ENCODE measurements at places on chromosomes 4 and X.

- no peaks in the 10 kb centered on the region for H3K36me3 ChIP-seq
- H3K27ac ChIP-seq, result no peak overlapping the region
- H3K4me1 ChIP-seq, result no peaks in the 10 kb centered on the region
Measured at GRCh38 chr4:136113921-136114320, 1418.4 kb downstream of the PCDH18 start.

DNA sequence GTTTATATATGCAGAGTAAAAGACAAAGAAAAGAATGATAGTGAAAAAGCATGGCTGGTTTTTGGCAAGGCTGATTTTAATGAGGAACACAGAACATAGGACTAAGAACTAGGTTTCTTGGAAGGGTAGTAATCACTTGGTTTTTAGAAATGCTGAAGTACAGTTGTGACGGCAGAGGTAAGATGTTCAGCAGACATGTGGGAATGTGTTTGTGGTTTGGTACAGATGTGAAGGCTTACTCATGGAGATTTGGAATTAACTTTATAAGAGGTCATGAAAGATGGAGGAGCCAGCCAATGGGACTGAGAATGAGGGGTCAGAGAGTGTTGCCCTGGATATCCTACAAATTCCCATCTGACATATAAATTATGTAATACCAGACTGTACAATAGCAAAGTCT lies 243.6 kb downstream of the NPFFR2 start:
- no peaks in the 10 kb centered on the region for H3K4me1 ChIP-seq
- no peak overlapping the region for H3K27ac ChIP-seq
- no peaks in the 10 kb centered on the region for H3K36me3 ChIP-seq
- DNase-seq, result peak; percentile 0
- H3K27me3 ChIP-seq, result no peaks in the 10 kb centered on the region
- no peak overlapping the region for H3K4me3 ChIP-seq

GRCh38 chr4:145698507-145698906 lies 18.6 kb downstream of the C4orf51 start:
- no peak for DNase-seq
- H3K4me3 ChIP-seq, result no peak overlapping the region
- H3K27ac ChIP-seq, result no peak overlapping the region
- H3K27me3 ChIP-seq, result no peaks in the 10 kb centered on the region

- H3K4me1 ChIP-seq, result peaks cover 26% of the 10 kb centered on the region
- H3K36me3 ChIP-seq, result peaks cover 12% of the 10 kb centered on the region
Measured at GRCh38 chr4:168666531-168666930, 169.7 kb downstream of the PALLD start.

DNA sequence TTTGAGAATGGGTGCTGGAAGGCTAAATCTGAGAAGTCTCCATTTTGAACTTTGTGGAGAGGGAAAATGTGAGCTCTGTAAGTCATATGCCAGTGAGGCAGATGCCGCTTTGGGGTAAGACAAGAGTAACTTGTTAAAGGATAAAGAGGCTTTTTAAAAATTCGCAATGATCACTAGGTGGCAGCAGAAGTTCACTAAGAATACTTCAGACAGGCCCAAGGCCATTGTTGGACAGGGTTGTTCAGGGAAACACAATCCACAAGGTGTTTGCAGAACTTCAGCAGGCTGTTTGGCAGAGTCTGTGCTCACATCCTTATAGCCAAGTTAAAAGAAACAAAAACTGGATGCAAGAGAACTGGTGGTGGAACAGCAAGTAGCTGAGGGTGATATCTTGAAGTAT lies 13.7 kb upstream of the PIGA start:
- H3K4me1 ChIP-seq, result no peaks in the 10 kb centered on the region
- no peak overlapping the region for H3K27ac ChIP-seq
- H3K4me3 ChIP-seq, result no peak overlapping the region

GRCh38 chrX:101415180-101416145 lies 7.4 kb downstream of the HNRNPH2 start:
- H3K4me3 ChIP-seq, result no peak overlapping the region
- H3K36me3 ChIP-seq, result no peaks in the 10 kb centered on the region
- peaks cover 5% of the 10 kb centered on the region for H3K4me1 ChIP-seq
- peak overlapping the region; percentile 77 for H3K27ac ChIP-seq

DNA sequence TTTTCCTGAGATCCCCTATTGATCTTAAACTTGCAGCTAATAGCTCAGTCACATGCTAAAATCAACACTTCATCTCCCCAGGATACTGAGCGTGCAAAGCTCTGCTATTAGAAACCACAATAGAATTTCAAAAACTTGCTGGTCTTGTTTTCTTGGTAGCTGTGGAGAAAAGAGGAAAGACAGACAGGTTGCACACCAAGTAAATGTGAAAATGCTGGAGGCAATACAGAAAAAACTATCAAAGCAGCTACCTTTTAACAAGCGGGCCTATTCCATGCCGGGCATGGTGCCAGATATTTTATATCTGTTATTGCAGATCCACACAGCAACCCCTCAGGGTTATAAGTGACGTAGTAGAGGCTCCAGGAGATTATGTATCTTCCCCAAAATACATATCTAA lies 171.9 kb downstream of the DCTD start:
- H3K27me3 ChIP-seq, result no peaks in the 10 kb centered on the region
- H3K4me1 ChIP-seq, result no peaks in the 10 kb centered on the region
- no peaks in the 10 kb centered on the region for H3K36me3 ChIP-seq
- H3K4me3 ChIP-seq, result no peak overlapping the region
- H3K27ac ChIP-seq, result no peak overlapping the region
- DNase-seq, result no peak

GRCh38 chr4:177451108-177451500 lies 8.9 kb upstream of the AGA start:
- no peak overlapping the region for H3K4me3 ChIP-seq

DNA sequence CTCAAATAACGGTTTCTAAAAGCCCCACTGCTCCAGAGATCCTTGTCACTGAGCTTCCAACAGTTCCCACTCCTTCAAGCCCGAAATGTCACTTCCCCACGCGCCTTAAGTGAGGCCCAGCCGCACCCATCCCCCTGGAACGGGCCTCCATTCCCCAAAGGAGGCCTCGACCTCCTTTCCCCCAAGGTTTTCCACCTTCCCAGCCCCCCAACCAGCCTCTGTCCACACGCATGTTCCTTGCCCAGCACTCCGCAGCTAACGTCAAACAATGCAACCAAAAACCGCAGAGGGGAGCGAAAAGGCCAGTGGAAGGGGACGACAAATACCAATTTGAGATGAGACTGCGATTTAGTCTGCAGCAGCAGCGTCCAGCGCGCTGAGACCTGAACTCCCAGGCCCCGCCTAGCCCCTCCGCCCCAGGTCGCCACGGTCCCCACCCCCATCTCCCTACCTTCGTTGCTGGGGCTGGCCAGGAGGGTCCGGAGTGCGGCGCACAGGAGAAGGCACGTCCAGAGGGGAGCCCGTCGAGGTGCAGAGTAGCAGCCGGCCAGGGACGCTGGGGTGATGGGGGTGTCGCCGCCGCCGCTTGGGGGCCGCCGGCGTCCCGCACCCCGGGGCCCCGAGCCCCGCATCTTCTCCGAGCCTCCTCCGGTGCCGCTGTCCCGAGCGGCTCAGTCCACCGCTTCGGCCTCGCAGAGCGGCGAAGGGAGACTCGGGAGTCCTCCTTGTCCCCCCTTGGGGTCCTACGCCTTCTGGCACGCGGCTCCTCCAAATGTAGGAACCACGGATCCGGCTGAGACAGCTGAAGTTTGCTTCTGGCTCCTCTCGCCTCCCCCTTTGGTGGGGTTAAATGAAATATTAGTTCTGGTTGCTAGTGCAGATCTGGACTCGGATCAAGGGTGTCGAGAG lies 924 bp downstream of the EPHA5 start:
- peak overlapping the region; percentile 37 for H3K4me3 ChIP-seq
- peaks cover 82% of the 10 kb centered on the region for H3K27me3 ChIP-seq
- H3K4me1 ChIP-seq, result peaks cover 4% of the 10 kb centered on the region
- H3K36me3 ChIP-seq, result no peaks in the 10 kb centered on the region
- H3K27ac ChIP-seq, result no peak overlapping the region

GRCh38 chr4:184306949-184307348 lies 89.3 kb upstream of the ENPP6 start:
- no peaks in the 10 kb centered on the region for H3K4me1 ChIP-seq
- H3K36me3 ChIP-seq, result no peaks in the 10 kb centered on the region
- no peak overlapping the region for H3K27ac ChIP-seq
- H3K27me3 ChIP-seq, result no peaks in the 10 kb centered on the region
- no peak overlapping the region for H3K4me3 ChIP-seq

GRCh38 chr4:38287101-38287851 lies 327.1 kb downstream of the PTTG2 start:
- no peaks in the 10 kb centered on the region for H3K4me1 ChIP-seq
- no peak overlapping the region for H3K4me3 ChIP-seq
- H3K36me3 ChIP-seq, result no peaks in the 10 kb centered on the region
- H3K27me3 ChIP-seq, result no peaks in the 10 kb centered on the region
- DNase-seq, result no peak
- H3K27ac ChIP-seq, result no peak overlapping the region

DNA sequence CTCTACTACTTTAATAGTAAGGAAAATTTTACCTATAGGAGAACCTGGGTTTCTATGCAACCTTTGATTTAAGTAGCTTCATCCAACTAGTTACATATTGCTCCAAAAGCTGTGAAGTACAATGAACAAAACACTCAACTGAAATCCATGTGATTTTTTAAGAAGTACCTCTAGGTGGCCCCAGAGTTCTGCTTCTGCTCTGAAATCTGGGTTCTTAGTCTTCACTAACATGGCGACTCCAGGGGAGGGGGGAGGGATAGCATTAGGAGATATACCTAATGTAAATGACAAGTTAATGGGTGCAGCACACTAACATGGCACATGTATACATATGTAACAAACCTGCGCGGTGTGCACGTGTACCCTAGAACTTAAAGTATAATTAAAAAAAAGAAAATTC lies 73.4 kb upstream of the MAGEB2 start:
- H3K27ac ChIP-seq, result no peak overlapping the region
- no peaks in the 10 kb centered on the region for H3K36me3 ChIP-seq
- H3K27me3 ChIP-seq, result no peaks in the 10 kb centered on the region
- no peaks in the 10 kb centered on the region for H3K4me1 ChIP-seq
- DNase-seq, result peak; percentile 81
- no peak overlapping the region for H3K4me3 ChIP-seq

DNA sequence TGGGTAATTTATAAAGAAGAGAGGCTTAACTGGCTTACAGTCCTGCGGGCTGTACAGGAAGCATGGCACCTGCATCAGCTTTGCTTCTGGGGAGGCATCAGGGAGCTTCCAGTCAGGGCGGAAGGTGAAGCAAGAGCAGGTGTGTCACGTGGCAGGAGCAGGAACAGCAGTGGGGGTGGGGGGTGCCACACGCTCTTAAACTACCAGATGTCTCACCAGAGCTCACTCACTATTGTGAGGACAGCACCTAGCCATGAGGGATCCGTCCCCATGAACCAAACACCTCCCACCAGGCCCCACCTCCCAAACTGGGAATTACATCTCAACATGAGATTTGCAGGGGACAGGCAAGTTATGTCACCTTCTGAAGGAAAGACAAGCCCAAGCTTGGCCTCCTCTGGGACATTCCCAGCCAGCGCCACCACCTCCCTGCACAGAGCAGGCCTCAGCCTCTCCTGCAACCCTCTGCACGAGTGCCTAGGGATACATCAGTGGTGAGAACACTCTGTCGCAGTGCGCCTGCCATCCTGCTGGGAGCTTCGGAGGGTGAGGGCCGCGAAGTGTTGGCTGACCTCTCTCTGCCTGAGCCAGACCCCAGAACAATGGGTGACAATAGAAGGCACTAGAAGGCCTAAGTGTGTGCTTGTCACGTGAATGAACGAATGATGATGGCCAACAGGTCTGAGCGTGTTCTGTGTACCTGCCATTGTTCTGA lies 244.3 kb downstream of the EVC2 start:
- no peaks in the 10 kb centered on the region for H3K4me1 ChIP-seq
- H3K27me3 ChIP-seq, result no peaks in the 10 kb centered on the region
- no peak overlapping the region for H3K27ac ChIP-seq
- H3K4me3 ChIP-seq, result no peak overlapping the region
- H3K36me3 ChIP-seq, result no peaks in the 10 kb centered on the region

- peaks cover 29% of the 10 kb centered on the region for H3K4me1 ChIP-seq
- peak; percentile 38 for DNase-seq
- no peak overlapping the region for H3K4me3 ChIP-seq
Measured at GRCh38 chr4:78332976-78333375, 218.6 kb upstream of the ANXA3 start.

- no peak overlapping the region for H3K27ac ChIP-seq
- no peak for DNase-seq
- no peaks in the 10 kb centered on the region for H3K27me3 ChIP-seq
- peaks cover 9% of the 10 kb centered on the region for H3K4me1 ChIP-seq
Measured at GRCh38 chr4:147794314-147794680, 62.4 kb downstream of the ARHGAP10 start.

DNA sequence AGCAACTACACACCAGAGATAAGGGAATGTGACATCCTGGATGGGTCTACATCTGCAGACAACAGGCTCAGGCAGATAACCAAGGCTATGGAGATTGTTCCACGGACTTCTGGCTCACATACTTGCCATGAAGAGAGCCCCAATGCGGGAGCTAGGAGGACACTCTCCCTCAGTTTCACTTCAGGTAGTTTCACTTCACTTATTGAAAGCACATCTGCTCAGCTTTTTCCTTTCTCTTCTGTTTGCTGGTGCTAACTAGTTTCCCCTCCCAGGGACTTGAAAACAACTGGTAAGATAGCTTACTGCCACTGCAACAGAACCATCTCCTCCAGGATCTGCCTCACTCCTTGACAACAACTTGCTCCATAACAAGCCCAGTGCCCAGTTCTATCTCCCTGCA lies 1.4 kb upstream of the CT47C1 start:
- H3K27ac ChIP-seq, result no peak overlapping the region
- no peaks in the 10 kb centered on the region for H3K36me3 ChIP-seq
- H3K27me3 ChIP-seq, result no peaks in the 10 kb centered on the region

- no peaks in the 10 kb centered on the region for H3K27me3 ChIP-seq
- DNase-seq, result no peak
- H3K27ac ChIP-seq, result no peak overlapping the region
- no peak overlapping the region for H3K4me3 ChIP-seq
Measured at GRCh38 chr4:178415925-178416324, 973.7 kb upstream of the AGA start.

DNA sequence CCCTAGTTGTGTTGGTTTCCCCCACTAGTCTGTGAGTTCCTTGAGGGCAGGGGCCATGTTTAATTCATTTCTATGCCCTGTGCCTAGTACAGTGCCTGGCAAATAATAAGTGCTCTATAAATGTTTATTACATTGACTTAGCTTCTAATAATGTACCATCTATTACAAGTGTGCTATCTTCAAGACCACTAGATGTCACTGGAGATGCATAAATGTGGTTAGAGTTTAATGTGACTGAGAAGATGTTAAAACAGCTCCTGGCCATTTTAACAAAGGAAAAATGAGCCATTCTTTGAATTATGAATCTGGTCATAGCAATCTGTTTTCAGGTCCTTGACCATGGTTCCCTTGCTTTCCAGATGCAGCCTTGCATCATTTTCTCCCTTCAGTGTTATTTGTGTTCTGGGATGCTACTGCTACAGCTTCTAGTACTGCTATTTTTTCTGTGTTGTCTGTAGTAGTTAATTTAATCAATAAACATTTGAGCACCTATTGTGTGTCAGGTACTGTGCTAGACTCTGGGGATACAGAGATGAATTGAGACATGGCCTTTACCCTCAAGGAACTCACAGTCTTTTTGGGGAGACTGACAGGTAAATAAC lies 43.2 kb downstream of the SLC9A6 start:
- H3K27ac ChIP-seq, result no peak overlapping the region
- no peak overlapping the region for H3K4me3 ChIP-seq
- no peaks in the 10 kb centered on the region for H3K36me3 ChIP-seq
- DNase-seq, result peak; percentile 39

GRCh38 chrX:12971282-12972003 lies 3.5 kb upstream of the TMSB4X start:
- no peak overlapping the region for H3K4me3 ChIP-seq
- no peaks in the 10 kb centered on the region for H3K27me3 ChIP-seq
- no peaks in the 10 kb centered on the region for H3K4me1 ChIP-seq
- H3K36me3 ChIP-seq, result no peaks in the 10 kb centered on the region
- no peak for DNase-seq

- no peak overlapping the region for H3K27ac ChIP-seq
- H3K36me3 ChIP-seq, result no peaks in the 10 kb centered on the region
- H3K4me1 ChIP-seq, result no peaks in the 10 kb centered on the region
- peak; percentile 74 for DNase-seq
Measured at GRCh38 chr4:118224243-118224829, 128.5 kb downstream of the PRSS12 start.
